ENCODE measurements at places on chromosomes 3 and 15.
A peak's percentile ranks its signal among the peaks of the same experiment; 100 is the strongest.

- DNase-seq, result no peak
Observed at GRCh38 chr15:80615783-80616391, 79.2 kb upstream of the ABHD17C start.

DNA sequence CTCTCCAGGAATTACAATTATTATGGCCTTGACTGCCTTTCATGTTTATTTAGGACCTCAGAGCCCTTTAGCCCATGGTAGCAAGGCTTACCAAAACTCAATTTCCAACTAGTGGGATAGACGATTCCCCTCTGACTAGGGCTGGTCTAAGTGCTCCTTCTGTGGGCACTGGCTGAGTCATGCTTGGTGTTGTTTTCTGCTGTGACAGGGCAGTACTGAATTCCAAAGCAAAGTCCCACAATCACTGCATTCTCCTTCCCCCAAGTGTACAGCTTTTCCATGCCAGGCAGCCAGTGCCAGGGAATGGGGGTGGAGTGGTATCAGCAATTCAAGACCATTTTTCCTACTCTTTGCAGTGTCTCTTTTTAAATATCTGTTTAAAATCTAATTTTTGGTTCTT lies 509.0 kb upstream of the NECTIN3 start:
- DNase-seq, result no peak

GRCh38 chr3:177753451-177754155 lies 556.3 kb upstream of the TBL1XR1 start:
- DNase-seq, result no peak

GRCh38 chr15:82045179-82045891 lies 483 bp downstream of the MEX3B start:
- DNase-seq, result peak; percentile 79

DNA sequence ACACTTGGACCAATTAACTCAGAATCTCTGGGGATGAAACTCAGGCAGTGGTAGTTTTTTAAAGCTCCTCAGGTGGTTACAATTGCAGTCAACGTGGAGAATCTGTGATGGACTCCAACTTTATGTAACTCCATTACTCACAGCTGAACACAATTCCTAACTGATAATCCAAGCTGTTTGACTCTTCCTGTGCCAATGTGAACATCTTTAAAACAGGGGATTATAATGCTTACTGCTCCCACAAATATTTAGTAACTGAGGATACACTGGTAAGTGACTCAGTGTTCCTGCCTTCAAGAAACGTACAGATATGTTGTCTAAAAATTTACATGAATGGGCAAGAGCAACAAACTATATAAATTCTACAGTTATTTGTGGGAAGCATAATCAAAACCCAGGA lies 85.6 kb downstream of the OSBPL10 start:
- no peak for DNase-seq

DNA sequence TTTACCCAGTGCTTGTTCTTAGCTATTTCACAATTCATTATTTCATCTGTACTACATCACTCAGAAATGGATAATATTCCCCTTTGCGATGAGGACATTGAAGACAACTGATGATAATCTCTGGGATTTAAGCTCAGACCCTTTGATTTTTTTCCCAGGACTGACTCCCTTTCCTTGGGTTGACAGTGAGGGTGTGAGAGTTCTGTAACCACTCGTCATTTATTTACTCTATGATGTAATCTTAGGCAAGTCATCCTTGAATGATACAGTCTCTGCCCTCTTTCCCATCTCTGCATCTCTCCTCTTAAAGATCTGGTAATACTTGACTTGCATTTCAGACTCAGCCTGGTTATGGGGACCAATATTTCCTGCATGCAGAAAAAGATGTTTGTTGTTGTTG lies 1041.7 kb downstream of the AGBL1 start:
- no peak for DNase-seq

DNA sequence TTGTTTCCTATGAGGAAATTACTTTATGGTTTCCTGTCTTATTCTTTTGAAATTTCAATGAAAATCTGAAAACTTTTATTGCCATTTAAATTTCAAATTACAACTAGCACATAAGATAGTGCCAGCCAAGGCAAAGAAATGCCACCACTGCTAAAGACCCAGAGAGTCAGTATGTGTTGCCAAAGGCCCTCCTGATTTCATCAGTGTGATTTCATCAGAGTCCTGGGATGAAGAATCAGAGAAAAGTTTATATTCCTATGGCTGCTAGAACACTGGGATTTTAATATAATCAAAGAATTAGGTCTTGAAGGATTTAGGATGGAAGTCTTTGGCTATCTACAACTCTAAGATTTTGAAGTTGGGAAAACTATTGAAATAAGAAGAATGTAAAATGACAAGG lies 434.2 kb upstream of the CCDC54 start:
- DNase-seq, result no peak

- DNase-seq, result no peak
Observed at GRCh38 chr3:138062626-138063025, 52.7 kb downstream of the CLDN18 start.

DNA sequence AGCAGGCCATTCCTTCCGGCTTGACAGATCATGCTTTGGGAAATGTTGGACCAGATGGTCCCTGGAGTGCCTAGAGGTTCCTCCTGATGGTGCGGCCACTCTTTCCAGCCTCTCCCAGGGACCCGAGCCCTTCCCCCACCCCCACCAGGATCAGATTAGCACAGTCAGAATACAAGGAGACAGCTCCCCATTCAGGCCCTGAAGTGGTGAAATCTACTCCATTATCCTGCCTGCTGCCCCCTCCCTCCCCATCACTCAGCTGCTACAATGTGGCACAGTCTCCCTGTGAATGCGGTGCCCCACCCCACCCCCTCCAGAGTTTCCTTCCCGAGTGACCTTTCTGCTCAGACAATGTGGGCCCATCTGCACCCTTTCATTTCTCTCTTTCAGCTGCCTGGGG lies 29.4 kb downstream of the RNU5B-1 start:
- peak; percentile 56 for DNase-seq

- DNase-seq, result no peak
Observed at GRCh38 chr3:38603731-38604131, 45.8 kb downstream of the SCN5A start.

GRCh38 chr3:162998205-162998604 lies 1501.6 kb downstream of the OTOL1 start:
- DNase-seq, result no peak

GRCh38 chr15:44666210-44667038 lies 3.0 kb upstream of the SPG11 start:
- no peak for DNase-seq

- no peak for DNase-seq
Observed at GRCh38 chr3:162103808-162104207, 607.2 kb downstream of the OTOL1 start.

- DNase-seq, result no peak
Observed at GRCh38 chr15:70354346-70354905, 256.7 kb upstream of the TLE3 start.

DNA sequence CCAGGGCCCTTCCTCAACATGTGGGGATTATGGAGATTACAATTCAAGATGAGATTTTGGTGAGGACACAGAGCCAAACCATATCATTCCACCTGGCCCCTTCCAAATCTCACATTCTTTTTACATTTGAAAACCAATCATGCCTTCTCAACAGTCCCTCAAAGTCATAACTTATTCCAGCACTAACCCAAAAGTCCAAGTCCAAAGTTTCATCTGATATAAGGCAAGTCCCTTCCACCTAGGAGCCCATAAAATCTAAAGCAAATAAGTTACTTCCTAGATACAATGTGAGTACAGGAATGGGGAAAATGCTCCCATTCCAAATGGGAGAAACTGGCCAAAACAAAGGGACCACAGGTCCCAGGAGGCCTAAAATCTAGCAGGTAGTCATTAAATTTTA lies 309.5 kb upstream of the SLITRK3 start:
- no peak for DNase-seq

- DNase-seq, result no peak
Observed at GRCh38 chr3:194572944-194573491, 60.2 kb downstream of the TMEM44 start.

GRCh38 chr15:58360421-58361090 lies 71.2 kb upstream of the LIPC start:
- DNase-seq, result no peak

DNA sequence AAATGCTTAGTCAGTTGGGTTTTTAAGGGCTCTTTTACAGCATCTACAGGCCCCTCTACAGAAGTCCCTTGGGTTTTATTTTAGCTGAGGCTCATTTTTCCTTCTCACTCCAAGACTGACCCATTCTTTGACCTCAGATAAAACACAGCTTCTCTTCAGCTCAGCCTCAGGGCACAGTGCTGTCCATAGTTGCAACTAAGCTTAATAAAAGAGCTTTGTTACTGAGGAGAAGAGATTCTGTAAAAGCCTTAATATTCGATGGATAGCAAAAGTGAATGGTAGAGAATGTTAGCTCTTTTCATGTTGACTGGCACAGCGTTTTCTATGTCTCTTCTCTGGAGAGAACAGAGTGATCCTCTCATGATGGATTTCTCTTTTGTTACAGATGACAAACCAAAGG lies 277.9 kb downstream of the BBX start:
- no peak for DNase-seq

- no peak for DNase-seq
Observed at GRCh38 chr15:45449916-45450867, 71.8 kb upstream of the GATM start.

DNA sequence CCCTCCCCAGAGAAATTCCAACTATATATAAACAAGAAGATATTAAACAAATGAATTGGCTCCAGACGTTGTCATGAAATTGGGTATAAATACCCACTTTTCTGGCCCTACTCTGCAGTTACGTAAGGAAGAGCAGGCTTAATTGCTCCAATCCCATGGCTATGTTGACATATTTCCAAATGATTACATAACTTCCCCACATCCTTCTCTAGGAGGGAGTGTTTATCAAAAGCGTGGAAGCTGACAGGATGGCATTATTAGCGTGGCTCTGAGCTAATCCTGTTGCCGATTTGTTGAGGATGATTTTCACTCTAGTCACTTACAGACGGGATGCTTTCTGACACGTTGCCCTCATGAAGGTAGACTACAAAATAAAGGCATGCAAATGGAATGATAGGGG lies 347.5 kb upstream of the TMCO5A start:
- no peak for DNase-seq

DNA sequence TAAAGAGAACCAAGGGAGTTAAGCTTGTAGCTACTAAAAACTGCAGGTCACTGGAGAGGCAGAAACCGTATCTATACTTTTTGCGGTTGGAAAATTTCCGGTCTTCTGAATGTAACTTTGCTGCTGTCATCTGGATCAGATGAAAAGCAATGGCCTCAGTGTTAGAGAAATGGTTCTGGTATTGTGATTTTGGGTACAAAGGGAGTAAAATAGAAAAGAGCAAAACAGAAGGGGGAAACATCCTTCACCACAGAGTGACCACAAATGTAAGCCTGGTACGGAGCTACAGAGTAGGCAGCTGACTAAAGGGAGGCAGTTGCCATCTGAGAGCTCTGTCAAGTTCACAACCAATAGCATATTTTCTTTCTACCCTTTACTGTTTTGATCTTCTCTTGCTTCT lies 5.6 kb downstream of the CD96 start:
- no peak for DNase-seq

- DNase-seq, result peak; percentile 44
Observed at GRCh38 chr15:53976844-53977392, 1.3 kb upstream of the UNC13C start.

- no peak for DNase-seq
Observed at GRCh38 chr3:82044930-82045705, 283.7 kb upstream of the GBE1 start.

- no peak for DNase-seq
Observed at GRCh38 chr3:107450254-107450893, 72.4 kb upstream of the BBX start.

DNA sequence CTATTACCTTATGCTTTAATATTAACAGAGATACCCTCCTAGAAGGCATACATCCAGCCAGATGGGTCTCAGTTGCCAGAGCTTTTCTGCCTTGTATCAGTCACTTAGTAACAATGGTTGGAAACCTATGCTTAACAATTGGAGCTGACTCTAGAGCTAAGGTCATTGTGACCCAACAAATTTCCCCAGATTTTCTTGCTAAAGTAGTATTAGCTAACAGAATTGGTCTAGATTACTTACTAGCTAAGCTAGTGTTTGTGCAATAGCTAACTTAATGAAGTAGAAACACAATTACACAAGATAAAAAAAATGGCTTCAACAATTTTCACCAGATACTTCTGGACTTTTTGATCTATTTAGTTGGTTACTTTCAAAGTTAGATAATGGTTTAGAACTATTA lies 236.9 kb downstream of the NSUN3 start:
- DNase-seq, result no peak

- DNase-seq, result no peak
Observed at GRCh38 chr3:27031476-27031875, 337.7 kb downstream of the NEK10 start.

GRCh38 chr3:151933234-151933853 lies 59.9 kb downstream of the SUCNR1 start:
- DNase-seq, result no peak

All from H7 (cell line).